ENCODE measurements at places on chromosomes 3 and 15.

DNA sequence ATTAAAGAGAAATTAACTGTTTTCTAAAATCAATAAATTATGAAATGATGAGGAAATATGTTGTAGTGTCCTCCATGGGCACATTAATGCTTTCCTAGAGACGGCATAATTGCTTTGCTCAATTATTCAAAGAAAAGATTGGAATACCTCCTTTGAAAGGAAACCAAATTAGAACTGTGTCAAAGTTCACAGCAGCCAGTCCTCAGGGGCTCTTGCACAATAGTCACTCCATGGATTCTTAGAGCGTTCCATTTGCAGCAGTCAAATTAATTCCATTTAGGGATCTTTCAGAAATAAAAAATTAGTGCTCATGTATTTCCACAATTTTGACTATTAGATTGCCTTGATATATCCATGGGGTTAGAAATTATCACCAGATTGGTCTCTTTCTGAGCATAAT, 841.6 kb upstream of the DPPA4 start:
- DNase-seq: no peak

- no peak for DNase-seq
These were observed 544.2 kb downstream of the FOXP1 start for GRCh38 chr3:71039332-71039731.

GRCh38 chr3:89052386-89052785, 55.0 kb upstream of the EPHA3 start:
- DNase-seq: no peak

- no peak for DNase-seq
These were observed 53.4 kb upstream of the POMGNT2 start for GRCh38 chr3:43159131-43159875.

- DNase-seq: no peak
These were observed 100.7 kb downstream of the ASB7 start for GRCh38 chr15:100703032-100703578.

GRCh38 chr15:72057548-72058091, 60.3 kb downstream of the MYO9A start:
- DNase-seq: no peak

GRCh38 chr3:194682189-194682693, 3.4 kb upstream of the FAM43A start:
- DNase-seq: no peak

- peak; percentile 92 for DNase-seq
These were observed 35.8 kb downstream of the MGLL start for GRCh38 chr3:127786353-127787070.

DNA sequence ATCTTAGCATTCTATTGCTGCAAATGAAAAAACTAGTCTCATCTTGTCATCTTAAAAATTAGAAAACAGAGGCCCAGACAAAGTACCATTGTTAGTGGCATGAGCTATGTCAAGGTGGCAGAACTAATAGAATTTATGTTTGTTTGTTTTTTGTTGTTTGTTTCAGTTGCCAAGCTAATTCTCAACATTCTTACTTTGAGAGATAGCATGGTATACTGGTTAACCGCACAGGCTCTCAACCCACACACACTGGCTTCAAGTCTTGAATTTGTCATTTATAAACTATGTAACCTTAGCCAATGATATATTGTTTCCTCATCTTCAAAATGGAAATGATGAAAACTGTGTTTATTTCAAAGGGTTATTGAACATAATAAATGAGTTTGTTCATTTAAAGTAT, 367.6 kb upstream of the PLSCR5 start:
- no peak for DNase-seq

GRCh38 chr15:39819533-39819932, 36.9 kb upstream of the FSIP1 start:
- no peak for DNase-seq

- no peak for DNase-seq
These were observed 1.1 kb upstream of the MAGEF1 start for GRCh38 chr3:184713040-184713355.

- no peak for DNase-seq
These were observed 58.2 kb downstream of the HEG1 start for GRCh38 chr3:124997303-124998246.

GRCh38 chr3:119343719-119344118, 49.5 kb downstream of the ARHGAP31 start:
- no peak for DNase-seq

DNA sequence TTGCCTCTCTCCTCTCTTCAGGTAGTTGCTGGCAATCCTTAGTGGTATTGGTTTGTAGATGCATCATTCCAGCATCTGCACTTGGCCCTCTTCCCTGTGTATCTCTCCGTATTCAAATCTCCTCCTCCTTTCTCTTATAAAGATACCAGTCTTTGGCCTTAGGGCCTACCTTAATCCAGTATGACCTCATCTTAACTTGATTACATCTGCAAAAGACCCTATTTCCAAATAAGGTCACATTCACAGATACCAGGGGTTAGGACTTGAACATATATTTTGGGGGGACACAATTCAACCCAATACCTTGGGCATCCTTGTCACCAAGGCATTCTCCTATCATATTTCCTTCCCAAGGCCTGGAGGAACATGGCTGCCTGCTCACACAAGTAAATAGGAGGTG, 22.0 kb upstream of the ABHD2 start:
- DNase-seq: no peak

GRCh38 chr3:167874671-167875372, 139.3 kb downstream of the SERPINI1 start:
- DNase-seq: no peak

DNA sequence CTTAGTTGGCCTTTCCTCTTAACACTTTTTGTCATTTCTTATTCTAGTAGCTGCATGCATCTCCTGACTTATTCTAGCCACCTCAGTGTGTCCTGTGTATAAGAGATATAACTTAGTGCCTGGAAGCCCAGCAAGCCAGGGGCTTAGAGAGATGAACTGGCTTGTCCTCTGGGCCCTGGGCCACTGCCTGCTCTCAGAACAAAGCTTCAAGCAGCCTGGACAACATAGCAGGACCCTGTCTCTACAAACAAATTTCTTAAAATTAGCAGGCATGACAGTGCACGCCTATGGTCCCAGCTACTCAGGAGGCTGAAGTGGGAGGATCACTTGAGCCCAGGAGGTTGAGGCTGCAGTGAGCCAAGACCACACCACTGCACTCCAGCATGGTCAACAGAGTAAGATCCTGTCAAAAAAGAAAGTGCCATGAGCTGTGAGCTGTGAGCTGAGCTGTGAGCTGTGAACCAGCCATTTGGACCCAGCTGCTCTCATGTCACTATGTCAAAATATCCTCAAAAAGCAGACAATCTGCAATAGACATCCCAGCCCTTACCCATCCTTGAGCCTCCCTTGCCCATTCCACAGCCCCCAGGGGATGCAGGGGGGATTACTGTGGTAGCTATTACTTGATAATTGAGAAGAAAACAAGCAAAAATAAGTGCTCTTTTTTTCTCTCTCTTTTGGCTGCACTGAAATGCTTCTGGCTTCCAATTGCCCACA, 174.5 kb downstream of the OPA1 start:
- DNase-seq: no peak

DNA sequence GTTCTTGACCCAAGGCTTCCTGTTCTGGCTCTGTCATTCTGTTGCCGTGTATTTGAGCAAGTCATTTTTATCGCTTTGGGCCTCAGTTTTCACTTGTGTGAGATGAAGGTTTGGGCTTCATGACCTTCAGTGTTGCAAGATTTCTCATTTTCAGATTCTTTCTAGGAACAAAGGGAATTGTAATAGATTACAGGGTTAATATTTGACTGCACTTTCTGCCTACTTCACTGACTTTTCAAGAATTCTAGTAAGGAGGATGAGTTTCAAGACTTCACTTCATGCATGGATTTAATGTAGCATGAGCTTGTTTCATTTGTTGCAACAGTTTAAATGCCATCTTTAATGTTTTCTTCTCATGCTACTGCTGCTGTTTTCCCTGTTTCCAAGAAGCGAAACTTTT, 226.5 kb downstream of the NLGN1 start:
- DNase-seq: no peak

DNA sequence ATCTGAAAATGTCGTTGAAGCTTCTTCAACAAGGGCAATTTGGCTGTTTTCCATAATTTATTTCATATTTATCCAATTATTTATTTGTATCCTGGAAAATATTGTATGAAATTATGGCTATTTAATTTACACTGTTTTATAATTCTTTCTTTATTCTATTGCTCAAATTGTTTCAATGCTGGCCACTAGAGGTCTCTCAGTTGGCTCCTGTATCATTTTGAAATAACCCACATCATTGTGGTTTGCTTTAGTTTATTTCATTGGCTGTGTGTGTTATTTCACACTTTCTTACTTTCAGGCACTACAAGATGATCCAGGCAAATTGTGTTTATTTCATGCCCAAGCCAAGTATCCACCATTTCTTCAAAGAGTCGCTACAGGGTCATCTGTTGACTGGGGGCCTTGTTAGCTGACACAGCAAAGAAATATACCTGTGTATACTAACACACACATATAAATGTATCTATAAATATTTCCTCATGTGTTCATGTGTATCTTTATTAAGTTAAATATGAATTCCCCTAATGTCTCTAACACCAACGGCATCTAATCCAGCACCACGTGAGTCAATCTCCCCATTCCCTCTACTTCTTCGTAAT, 86.2 kb downstream of the NPAP1 start:
- DNase-seq: no peak
